Psoas muscle (tissue), 8 donors: ENCODE measurements at places on chromosomes 13 and 19. TPM values are rescaled to one million over a fixed set of nuclear protein-coding genes. Genes with fewer than 3 reads are reported as not detected.

DNA sequence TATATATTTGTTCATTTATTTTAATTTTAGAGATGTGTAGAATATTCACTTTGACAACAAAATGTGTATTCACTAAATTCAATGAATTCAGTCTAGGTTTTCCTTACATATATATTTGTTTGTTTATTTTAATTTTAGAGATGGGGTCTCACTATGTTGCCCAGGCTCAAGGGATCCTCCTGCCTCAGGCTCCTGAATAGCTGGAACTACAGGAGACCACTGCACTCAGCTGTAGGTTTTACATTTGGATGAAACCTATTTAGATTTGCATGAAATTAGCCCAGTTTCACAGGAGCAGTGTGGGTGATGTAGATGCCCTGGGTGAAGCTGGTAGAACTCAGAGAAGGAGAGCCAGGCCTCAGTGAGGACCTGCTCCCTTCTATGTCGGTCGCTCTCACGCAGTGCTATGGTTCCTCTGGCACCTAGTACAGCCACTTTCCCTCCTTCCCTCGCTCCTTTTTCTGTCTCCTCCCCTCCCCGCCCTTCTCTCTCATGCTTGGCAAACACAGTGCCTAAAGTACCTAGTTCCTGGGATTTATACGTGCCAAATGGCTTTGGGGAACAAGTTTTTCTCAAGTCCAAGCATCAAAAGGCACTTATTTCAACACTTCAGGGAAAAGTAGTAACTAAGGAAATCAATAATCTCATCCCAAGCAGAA, 14.7 kb upstream of the HMGB1 start:
- no peak for DNase-seq

SOX1 gene
- polyA plus RNA-seq: not detected

- no peak for DNase-seq
Observed at GRCh38 chr19:23957660-23958281, 43.1 kb downstream of the ZNF726 start.

DNA sequence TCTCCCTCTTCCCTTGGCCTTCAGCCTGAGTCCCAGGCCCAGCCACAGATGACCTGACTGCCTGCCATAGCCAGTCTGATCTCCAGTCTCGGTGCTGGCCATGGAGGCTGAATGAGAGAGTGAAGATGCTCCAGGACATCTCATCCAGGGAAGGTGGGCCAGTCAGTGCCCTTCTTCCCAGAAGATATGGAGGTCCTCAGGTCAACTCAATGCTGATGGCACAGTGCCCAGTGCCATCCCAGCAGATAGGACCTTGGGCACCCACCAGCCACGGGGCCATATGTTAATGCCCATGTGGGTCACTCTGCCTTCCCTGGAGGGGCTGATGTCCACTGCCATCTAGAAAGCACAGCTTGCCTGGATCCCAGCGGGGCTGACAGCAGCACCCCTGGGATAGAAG, 7.2 kb downstream of the VSTM2B start:
- no peak for DNase-seq

GPR12 gene
- polyA plus RNA-seq: 0.08 TPM

- no peak for DNase-seq
Observed at GRCh38 chr13:108086678-108087077, 128.7 kb downstream of the LIG4 start.

C19orf44 gene
- 7.4 TPM for polyA plus RNA-seq

DNA sequence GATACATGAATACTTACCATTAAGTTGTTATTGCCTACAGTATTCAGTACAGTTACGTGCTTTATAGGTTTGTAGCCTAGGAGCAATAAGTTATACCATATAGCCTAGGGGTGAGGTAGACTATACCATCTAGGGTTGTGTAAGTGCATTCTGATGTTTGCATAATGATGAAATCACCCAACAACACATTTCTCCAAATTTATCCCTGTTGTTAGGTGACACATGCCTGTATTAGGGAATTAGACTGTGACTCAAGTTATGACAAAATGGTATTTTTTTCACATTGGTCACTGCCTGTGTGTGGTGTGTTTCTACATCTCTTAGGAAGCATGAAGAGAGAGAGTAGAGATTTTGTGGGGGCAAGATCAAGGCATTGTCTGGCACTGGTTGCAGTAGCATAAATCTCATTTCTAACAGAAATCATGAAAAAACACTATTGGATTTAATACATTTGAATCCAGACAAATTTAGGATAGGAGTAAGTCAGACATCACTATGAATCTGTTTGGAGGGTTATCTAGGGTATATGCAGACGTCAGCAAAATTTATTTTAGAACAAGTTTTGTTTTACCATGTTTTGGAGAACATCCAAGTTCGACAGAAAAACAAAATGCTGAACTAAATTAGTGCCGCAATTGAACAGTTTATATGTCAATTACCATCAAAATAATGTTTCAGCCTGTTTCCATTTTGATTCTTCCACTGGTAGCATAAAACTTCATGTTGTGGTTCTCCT, 332.1 kb downstream of the LMO7 start:
- no peak for DNase-seq

- no peak for DNase-seq
Observed at GRCh38 chr13:113489549-113490495, 689 bp downstream of the DCUN1D2 start.

ZNF548 gene
- polyA plus RNA-seq: 4.6 TPM

- DNase-seq: no peak
Observed at GRCh38 chr13:99973163-99973807, 1.7 kb upstream of the ZIC5 start.

ZC3H4 gene
- polyA plus RNA-seq: 5.1 TPM

PTPRH gene
- 0.12 TPM for polyA plus RNA-seq

MISP3 gene
- polyA plus RNA-seq: 2.1 TPM

CADM4 gene
- 4.7 TPM for polyA plus RNA-seq

RNU6-9 gene
- polyA plus RNA-seq: not detected
